ENCODE measurements at places on chromosomes 1 and 21.

GRCh38 chr1:101389547-101389929 lies 152.7 kb downstream of the S1PR1 start:
- DNase-seq, result no peak

DNA sequence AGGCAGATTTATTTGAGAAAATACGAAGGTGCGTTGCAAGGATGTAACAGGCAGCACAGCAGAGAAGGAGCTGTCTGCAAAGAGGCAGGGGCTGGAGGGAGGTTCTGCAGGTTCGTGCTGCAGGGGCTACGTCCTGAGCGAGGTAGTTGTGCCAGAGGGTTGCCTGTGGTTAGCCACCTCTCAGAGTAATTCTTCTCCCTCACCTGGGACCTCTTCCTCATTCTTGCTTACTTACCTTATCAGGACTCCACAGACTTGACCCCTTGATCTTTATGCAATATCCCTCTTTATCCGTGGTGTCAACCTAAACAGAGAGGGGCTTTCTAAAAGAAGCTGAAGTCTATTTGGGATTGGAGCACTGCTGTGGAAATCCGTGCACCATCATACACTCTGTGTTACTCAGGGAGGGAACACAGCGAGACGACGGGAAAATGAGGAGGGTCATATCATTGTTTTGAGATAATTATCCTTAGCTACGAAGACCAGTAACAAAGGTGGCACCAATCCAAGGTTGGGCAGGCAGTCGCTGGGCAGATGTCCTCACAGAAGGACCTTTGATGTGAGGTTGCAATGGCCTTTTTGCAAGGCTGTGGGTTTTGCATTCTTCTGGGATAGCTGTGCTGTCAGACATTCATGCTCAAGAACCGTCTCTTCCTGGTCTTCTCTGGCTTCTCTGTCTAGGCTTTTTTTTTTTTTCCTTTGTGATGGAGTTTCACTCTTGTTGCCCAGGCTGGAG lies 82.8 kb downstream of the WDR4 start:
- no peak for DNase-seq

GRCh38 chr1:175449306-175449705 lies 256.7 kb upstream of the KIAA0040 start:
- no peak for DNase-seq

- no peak for DNase-seq
These were observed 12.0 kb downstream of the DUSP10 start for GRCh38 chr1:221729771-221730330.

GRCh38 chr1:82466891-82467290 lies 666.2 kb downstream of the ADGRL2 start:
- DNase-seq, result no peak

- DNase-seq, result no peak
These were observed 19.6 kb downstream of the CLIC4 start for GRCh38 chr1:24764848-24765247.

DNA sequence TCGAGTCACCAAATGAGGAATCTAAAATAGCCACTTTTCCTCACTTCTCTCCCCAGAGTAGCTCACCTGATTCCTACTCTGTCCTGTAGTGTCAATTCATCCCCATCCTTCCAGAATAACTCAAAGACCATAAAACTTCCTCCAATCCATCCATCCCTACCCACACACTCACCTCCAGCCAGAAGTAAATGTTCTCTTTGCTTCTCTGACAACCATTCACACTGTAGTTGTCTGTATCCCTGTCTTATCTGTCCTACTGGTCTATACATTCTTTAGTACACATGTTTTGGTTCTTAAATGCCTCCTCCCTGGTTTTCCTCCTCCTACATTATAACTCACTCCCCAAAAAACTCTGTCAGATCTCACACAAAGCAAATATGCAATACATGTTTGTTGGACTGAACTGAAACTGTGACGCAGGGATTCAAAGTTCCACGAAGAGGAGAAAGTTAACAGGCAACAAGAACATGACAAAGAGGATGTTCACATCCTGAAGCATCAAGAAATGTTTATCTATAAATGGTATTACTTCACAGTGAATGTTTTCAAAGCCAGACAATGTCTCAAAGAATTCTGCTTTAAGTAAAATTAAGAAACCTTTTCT lies 11.0 kb downstream of the TP53BP2 start:
- DNase-seq, result no peak

- no peak for DNase-seq
These were observed 529.3 kb downstream of the MATN1 start for GRCh38 chr1:30194046-30194619.

GRCh38 chr1:43232482-43232881 lies 37.3 kb upstream of the TMEM125 start:
- DNase-seq, result no peak

DNA sequence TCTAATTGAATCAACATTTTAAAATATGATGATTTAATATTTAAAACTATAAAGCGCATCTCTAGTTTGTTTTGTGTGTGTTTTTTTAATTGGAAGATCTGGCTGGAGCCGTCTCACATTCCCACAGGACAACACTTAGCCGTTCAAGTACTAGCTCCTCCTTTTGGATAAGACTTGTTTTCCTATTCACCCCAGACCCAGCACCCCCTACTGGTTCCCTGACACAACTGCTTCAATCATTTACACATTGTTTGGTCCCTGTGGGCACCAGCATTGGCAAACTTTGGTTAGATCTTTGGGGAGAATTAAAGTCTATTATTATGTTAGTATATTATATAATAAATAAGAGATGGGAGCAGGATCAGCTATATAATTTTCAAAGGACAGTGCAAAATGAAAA lies 34.5 kb downstream of the TYW3 start:
- no peak for DNase-seq

GRCh38 chr1:41622402-41622801 lies 137.9 kb upstream of the EDN2 start:
- no peak for DNase-seq

GRCh38 chr1:58568271-58568860 lies 8.7 kb downstream of the TACSTD2 start:
- no peak for DNase-seq

- no peak for DNase-seq
These were observed 8.2 kb upstream of the METTL18 start for GRCh38 chr1:169802888-169803287.

GRCh38 chr1:116569776-116570357 lies 959 bp downstream of the CD58 start:
- peak; percentile 78 for DNase-seq

GRCh38 chr1:114124644-114125043 lies 29.0 kb downstream of the SYT6 start:
- DNase-seq, result no peak

DNA sequence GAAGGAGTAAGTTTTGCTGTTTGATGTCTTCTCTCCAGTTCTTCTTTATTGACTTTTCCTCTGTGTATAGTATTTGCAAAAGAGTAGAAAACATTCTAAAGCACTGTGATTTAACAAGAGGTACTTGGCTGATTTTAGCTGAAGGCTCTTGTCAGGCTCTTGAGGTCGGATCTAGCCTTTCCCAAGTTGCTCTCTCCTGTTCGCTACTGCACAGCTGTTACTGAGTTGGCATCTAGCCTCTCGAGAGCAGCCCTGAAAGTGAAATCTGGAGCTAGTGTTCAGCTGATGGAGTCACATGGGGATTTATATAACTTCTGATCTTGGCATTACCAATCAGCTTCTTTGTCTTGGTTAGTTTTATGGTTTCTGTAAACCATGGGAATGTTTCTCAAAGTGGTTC lies 193.1 kb downstream of the RYR2 start:
- no peak for DNase-seq

DNA sequence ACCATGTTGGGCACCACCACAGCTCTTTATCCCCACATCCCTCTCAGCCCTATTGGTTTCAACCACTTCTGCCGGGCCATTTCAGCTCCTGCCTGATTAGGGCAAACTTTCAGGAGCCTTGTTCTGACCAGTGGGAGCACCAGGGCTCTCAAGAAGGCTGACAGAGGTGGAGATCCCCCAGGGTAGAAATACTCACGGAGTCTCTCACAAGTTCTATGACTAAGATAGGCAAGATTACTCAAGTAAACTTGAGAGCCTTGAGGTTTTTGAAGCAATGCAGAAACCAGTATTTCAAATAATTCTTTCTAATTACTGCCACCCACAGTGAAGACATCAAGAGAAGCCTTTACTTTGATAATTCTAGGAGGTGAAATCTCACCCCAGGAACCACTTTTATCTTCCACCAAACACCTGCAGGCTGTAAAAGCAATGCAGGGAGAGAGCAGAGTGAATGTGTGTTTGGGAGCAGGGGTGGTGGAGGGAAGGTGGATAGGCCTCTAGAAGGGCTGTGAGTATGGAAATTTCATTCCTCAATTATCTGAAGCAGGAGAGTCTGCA lies 6.6 kb upstream of the PTCH2 start:
- no peak for DNase-seq

DNA sequence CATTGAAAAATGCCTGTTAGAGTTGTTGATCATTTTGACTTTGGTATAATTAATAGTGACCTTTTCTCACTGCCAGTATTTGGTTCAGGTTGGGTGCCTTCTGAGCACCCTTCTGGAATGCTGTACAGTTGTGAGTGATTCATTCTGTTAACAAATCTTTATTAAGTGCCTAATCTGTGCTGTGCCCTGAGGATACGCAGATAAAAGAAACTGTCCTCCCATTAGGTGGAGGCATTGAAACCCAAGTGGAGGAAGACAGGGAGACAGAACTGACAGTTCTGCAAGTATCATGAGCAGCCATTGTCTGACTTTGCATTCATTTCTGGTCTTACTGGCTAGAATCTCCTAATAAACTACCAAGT lies 76.1 kb upstream of the ZNF326 start:
- no peak for DNase-seq

- DNase-seq, result no peak
These were observed 6.5 kb downstream of the PAXBP1 start for GRCh38 chr21:32765058-32765457.

- no peak for DNase-seq
These were observed 568.8 kb downstream of the AJAP1 start for GRCh38 chr1:5223206-5223605.

DNA sequence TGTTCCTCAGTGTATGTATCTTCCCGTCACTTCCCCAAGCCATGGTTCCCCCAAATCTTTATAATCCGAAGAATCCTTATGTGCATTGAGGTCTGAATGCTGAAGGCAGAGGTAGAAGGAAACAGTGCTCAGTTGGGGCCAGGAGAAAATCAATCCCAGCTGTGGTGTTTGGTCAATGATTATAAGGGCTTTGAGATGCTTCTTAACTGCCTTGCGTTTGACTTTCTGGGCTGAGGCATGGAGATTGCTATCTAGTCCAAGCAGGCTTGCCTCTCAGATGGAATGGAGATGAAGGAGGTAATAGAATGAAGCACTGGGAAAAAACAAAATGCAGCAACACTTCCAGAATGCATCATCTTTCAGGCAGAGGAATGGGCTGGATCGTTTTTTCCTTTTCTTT lies 3.6 kb upstream of the MAP1LC3C start:
- DNase-seq, result no peak

DNA sequence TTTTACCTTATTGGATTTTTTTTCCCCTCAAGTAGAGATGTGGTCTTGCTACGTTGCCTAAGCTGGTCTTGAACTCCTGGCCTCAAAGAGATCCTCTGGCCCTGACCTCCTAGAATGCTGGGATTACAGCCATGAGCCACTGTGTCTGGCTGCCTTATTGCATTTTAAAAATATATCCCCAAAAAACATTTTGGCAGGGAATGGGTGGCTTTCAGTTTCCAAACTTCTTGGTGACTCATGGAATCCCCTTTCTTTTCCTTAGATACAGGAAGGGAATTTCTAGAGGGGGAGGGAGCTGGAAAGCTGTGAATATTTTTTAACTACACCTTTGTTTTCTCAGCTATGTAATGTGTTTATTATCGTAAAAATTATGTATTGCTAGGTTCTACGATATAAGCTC lies 73.3 kb downstream of the SNRPE start:
- no peak for DNase-seq

DNA sequence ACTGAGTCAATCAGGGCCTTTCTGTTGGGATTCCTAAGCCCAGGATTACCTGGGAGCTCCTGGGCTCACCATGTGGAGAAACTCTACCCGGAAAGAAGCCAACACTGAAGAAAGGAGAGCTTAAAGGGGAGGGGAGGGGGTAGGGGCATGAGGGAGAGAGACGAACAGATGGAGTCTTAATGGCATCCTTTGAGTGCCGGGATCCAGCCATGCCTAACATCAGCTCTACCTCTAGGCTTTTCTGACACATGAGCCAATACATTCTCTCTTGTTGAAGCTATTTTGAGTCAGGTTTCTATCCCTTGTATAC lies 75.0 kb downstream of the NPHP4 start:
- no peak for DNase-seq

DNA sequence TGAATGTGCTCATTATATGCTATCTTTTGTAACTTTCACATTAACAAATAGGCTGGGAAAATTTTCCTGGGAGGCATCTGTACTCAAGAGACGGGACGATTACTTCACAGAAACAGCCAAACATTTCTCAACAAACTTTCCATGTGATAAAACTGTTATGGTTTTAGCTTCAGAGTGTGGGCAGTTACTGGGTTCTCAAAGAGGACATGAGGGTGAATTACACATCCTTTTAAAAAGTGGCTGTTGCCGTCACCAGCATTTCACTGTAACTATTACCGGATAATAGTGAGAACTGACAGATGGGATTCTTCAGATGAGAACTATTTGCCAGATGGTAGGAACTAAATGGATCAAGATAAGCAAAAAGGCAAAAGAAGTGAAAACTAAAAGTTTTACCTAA lies 109.1 kb downstream of the APP start:
- DNase-seq, result no peak

DNA sequence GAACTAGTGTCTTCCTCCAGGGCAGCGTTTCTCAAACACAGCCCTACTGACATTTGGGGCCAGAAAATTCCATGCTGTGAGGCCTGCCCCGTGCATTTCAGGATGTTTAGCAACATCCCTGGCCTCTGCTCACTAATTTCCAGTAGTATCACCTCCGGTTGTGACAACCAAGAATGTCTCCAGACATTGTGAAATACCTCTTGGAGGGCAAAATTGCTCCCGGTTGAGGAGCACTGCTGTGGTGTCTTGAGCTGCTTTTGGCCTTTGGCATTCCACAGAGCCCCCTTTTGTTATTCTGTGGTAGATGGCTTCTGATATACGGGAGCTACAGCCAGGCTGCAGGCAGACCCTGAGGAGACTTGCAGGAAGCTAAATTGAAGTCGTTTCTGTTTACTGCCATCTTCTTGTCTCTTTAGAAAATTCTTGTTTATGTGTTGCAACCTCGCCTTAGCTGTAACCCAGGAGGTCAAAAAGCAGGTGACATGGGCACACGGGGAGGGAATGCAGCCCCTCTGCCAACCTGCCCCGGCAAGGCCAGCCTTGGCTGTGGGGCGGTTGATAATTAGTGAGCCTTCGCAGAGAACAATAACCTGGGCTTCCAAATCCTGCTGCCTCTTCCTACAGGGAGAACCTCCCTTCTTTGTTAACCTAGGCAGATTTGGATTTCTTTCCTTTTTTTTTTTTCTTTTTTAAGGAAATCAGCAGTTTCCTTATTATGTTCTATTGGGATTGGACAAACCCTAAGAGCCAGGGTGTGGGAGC lies 74.7 kb upstream of the AKT3 start:
- no peak for DNase-seq

DNA sequence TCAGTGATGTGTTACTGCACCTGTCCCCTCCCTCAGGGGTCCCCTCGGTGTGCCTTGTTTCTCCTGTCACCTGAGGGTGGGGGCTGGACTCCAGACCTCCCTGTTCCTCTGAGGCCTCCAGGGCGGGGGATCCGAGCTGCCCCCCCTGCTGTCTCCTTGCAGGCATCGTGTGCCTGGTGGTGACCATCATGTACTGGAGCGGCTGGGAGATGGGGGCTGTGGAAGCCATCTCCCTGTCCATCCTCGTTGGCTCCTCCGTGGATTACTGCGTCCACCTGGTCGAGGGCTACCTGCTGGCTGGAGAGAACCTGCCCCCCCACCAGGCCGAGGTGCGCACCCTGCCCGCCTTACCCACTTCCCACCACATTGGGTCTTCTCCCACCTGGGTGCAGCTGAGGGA lies 56.4 kb downstream of the DISP3 start:
- no peak for DNase-seq

All from natural killer cell (primary cell).